HFFc6 (cell line): ENCODE measurements at places on chromosomes 7 and 10. TPM values are rescaled to one million over a fixed set of nuclear protein-coding genes. Genes with fewer than 3 reads are reported as not detected.
A peak's percentile ranks its signal among the peaks of the same experiment; 100 is the strongest.

Gene FEZF1
- total RNA-seq: not detected in 2 replicates

Gene ITIH5
- not detected in 3 replicates for total RNA-seq

Gene FAS
- total RNA-seq: 50.5 to 60.2 TPM (median 57.1 TPM) in 3 replicates

Gene FRMD4A
- total RNA-seq: 84.5 to 122 TPM (median 119 TPM) in 3 replicates

Gene SVOPL
- not detected in 3 replicates for total RNA-seq

Gene ZNF503
- 9.8 to 15.9 TPM (median 11.6 TPM) in 3 replicates for total RNA-seq

Gene WDR91
- 6.8 to 11.0 TPM (median 10.8 TPM) in 3 replicates for total RNA-seq

Gene TMEM130
- 8.2 and 12.1 TPM in 2 replicates for total RNA-seq

GRCh38 chr7:113331155-113331898 lies 213.0 kb upstream of the SMIM30 start:
- no peak for DNase-seq

GRCh38 chr7:2824026-2824677 lies 20.0 kb downstream of the GNA12 start:
- no peak for DNase-seq

DNA sequence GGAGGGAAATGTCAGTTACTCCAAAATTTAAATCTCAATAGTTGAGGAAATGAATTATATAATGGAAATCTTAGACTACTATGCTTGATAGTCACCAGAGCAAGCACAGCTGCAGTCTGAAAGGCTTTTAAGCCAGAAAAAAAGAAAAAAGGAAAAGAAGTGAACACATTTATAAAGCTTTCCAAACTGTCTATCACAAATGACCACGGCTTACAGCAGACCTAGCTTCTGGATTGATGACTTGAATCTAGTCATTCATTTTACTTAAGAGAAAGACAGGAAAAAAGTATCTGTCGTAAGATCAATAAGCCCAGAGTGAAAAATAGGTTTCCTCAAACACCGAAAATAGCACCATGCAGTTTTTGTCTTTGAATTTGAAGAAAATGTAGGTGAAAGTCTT lies 67.9 kb upstream of the OGDHL start:
- DNase-seq: no peak

DNA sequence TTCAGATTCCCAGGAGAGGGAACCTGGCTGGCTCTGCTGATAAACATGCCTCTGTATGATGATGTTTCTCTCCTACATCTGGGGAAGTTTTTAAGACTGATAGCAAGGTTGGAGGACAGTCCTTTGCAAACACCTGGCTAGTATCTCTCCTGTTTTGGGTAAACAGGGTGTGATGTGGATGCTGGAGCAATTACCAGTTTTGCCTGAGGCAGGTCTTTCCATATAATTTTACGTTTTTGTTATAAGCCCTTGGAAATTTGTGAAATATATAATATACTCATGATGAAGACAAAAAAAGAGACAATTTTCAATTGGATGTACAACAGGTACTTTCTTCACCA lies 138.6 kb downstream of the ADAM22 start:
- DNase-seq: no peak

DNA sequence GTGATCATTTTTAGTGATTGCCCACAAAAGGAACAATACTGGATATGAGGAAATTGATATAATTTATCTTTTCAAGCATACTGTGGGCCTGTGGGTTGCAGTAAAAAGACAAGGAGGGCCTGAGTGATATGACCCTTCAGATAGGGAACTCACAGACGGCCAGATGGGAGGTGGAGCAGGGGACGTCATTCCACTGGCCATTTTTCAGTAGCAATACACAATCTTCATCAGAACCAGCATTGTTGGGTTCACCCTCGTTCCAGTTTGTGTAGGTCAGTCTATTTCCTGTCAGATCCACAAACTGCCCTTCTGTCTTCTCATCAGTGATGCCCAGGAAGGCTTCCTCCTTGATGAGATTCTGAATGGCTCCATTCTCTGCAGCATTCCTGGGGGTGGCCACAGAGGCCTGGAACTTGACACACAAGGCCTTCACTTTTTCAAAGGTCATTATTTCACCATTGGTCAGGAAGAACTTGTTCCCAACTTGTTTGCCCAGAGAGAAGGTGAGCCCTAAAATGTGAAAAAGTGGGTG lies 4.5 kb downstream of the MBL2 start:
- no peak for DNase-seq

DNA sequence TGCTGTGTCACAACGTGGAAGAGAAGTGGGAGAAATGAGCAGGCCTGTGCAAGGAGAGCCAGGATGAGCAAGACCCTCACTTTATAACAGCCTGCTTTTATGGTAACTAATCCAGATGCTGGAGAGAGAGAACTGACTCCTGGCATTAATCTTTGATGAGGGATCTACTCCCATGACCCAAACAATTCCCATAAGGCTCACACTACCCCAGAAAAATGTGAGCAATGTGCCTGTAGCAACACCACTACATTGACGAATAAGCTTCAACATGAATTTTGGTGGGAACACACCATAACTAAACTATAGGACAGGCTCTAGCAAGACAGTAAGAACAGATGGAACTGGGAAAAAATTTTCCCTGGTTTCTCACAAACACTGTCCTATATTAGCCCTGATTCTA lies 173.6 kb upstream of the PRSS58 start:
- no peak for DNase-seq

GRCh38 chr10:103843045-103843444 lies 12.3 kb downstream of the SH3PXD2A start:
- no peak for DNase-seq

GRCh38 chr10:17387861-17388503 lies 66.4 kb downstream of the ST8SIA6 start:
- DNase-seq: no peak

DNA sequence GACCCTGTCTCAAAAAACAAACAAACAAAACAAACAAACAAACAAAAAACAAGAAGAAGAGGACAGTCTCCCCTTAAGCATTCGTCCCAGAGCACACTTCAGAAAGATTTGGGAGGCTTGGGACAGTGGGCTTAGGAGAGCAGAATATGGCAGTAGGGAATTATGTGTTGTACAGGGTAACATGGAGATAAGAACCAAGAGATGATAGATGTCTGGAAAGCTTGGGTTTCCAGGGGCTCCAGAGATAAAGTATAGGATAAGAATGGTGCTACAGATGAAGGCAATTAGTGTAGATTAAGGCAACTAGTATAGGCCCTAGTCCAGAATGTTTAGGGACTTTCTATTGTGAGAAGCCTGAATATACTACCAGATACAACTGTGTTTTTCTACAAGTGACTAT lies 934.9 kb upstream of the AUTS2 start:
- DNase-seq: no peak

- DNase-seq: no peak
Measured at GRCh38 chr7:142927085-142927745, 6.3 kb downstream of the TRPV5 start.

DNA sequence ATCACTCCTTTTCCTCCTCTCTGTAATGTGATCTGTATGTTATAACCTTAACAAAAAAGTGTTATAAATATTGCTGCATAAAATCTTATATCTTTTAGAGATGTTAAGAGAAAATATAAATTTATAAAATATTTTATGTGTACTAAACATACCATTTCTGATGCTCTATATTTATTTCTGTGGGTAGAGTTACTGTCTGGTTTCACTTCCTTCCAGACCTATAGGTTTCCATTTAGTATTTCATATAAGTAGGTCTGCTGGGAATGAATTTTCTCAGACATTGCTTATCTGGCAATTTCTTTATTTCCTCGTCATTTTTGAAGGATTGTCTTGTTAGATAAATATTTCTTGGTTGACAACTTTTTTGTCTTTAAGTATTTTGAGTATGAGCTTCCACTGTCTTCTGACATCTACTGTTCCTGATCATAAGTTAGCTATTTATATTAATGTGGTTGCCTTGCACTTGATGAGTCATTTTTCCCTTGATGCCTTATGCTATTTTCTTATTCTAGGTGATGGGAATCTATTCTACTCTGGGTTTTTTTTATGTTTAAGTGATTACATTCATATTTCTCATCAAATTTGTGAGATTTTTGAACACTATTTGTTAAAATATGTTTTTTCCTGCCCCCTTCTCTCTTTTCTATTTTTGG lies 11.2 kb upstream of the THSD7A start:
- no peak for DNase-seq

DNA sequence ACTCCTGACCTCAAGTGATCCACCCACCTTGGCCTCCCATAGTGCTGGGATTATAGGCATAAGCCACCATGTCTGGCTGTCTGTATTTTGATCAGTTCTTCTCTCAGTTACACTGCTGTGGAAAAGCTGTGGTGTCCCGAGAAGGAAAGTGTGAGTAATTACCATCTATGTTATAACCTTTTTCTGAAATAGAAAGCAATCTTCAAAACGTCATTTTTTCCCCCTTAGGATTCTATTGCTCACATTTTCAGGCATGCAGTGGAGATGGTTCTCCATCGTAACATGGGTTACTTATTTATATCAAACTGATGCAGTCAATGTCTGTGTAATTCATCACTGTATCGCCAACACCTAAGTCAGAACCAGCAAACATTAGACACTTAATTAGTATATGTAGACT lies 103.5 kb upstream of the FAM3C start:
- no peak for DNase-seq

- peak; percentile 39 for DNase-seq
Measured at GRCh38 chr7:99469381-99470065, 3.2 kb upstream of the ZNF789 start.

DNA sequence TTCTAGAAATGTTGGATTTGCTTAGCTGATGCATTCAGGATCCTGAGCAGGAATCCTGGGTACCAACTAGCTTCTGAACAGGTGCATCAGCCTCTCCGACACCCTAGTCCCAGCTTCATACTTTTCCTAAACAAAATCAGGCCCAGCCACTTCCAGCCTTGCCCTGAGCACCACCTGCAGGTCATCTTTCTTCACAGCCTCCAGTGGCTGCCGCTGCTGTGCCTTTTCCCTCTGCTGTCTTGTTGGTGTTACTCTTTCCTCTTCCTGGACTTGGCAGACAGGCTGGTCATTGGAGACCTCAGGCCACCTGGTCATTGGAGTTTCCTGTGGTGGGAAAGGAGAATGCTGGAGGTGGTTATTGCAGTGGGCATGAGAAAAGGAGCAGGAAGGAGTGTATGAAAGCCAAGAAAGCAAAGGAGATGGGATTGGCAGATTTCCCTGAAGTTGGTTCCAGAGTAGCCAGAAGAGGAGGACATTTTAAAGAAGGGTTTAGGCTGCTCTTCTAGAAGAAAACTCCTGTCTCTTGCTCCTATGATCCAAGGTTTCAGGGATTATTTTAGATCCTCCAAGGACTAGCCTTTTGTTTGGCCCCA lies 48.2 kb upstream of the NFKB2 start:
- DNase-seq: peak; percentile 42

DNA sequence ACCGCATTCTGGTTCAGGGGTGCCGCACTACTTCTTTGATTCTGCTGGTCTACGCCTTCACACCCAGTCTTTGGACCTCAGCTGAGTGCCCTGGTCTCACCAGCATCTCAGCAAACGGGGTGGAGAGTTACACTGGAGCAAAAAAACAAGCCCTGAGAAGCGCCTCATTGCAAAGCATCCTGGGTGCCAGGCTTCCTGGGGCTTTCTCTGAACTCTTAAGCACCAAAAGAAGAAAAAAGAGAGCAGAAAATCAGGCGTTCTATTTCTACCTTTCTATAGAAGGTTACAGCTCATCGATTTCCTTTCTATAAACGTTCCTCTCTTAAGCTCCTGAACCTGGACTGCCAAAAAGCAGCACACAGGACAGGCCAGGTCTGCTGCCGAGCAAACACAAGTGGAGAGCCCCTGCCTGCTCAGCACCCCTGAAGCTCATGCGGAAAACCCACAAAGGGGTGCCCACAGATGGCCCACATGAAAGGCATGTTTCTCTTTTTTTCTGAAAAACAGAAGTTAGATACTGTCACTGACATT lies 217.9 kb downstream of the SFMBT2 start:
- DNase-seq: no peak

GRCh38 chr7:117076426-117076943 lies 123.2 kb downstream of the ST7 start:
- DNase-seq: no peak

DNA sequence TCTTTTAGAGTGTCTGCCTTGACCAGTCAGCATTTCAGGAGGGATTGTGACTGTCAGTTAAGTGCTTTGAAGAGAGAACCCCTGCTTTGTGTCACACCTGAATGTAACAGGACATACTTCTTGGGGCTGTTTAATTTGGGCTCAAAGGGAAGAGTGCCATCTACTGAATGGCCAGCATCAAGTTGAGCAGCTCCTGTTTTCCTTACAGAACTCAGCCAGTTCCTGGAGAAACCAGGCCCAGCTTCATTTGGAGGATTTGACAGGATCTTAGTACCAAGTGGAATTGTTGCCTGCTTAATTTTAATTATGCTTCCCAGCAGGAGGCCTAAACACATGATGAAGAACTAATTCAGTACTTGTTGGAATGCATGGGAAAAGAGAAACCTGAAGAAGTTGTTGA lies 8.3 kb downstream of the ADD3 start:
- no peak for DNase-seq

DNA sequence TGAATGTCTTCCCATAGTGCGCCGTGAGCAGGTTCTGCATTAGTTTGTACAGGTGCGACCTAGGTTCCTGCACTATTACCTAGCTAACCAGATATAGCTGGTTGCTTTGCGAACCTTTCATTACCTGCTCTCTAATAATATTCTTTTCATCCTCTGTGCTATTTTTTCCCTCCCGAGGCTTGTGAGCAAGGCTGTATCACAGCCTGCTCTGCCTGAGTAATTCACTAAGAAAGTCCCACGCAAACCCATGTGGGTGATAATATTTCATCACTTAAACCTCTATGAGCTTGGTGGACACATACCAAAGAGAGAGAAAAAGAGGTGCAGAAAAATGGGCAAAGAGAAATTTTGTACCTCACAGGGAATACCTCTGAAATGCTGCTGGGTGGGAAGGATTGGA lies 8.4 kb downstream of the INHBA start:
- DNase-seq: no peak

GRCh38 chr7:42070068-42070467 lies 166.9 kb downstream of the GLI3 start:
- peak; percentile 48 for DNase-seq

GRCh38 chr7:132881317-132881716 lies 200.6 kb downstream of the CHCHD3 start:
- no peak for DNase-seq

DNA sequence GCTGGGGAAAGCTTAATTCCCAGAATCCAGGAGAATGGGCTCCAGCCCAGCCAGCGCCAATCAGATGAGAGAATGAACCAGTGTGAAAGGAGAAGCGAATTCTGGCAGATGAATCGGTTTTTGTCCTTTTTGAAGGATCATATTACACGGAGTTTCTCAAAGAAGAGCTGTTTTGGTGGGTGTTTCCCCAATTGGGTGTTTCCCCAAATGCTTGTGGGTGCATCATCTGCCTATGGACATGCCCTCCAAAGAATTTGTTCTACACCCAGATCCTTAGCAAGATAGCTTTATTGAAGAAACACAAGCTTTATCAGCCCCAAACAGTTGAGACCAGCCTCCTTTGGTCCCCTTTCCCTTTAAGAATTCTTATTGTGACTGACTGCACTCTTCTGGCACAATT lies 186.5 kb upstream of the GPR26 start:
- DNase-seq: no peak

- peak; percentile 53 for DNase-seq
Measured at GRCh38 chr7:17706734-17707133, 233.6 kb downstream of the SNX13 start.

GRCh38 chr7:45584261-45585210 lies 10.4 kb downstream of the ADCY1 start:
- no peak for DNase-seq
